ENCODE measurements at places on chromosomes 7 and 10.

GRCh38 chr10:46558392-46559185 lies 2.1 kb upstream of the GPRIN2 start:
- DNase-seq, result no peak

- no peak for DNase-seq
Observed at GRCh38 chr10:75935240-75935639, 503.8 kb downstream of the LRMDA start.

GRCh38 chr7:151311294-151311864 lies 30.2 kb upstream of the NUB1 start:
- DNase-seq, result no peak

- DNase-seq, result no peak
Observed at GRCh38 chr10:131858118-131858515, 42.7 kb upstream of the PPP2R2D start.

GRCh38 chr10:126374435-126374834 lies 13.8 kb downstream of the ADAM12 start:
- DNase-seq, result no peak

DNA sequence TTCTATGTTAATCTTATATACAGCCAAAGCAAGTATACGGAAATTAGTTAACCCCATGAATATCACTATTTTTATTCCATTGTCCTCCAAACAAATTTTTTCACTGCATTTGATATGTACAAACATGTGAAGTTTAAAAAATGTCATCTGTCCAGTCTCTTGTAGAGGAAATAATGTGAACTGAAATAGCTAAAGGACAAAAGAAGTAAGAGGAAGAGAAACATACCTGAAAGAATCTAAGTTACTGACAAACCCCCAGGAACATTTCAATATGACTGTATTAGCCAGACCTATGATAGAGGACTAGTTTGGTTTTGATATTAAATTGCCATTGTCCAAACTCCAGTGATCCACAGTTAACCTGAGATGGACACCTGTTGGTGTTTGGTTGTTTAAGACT lies 80.6 kb downstream of the NRCAM start:
- DNase-seq, result no peak

- no peak for DNase-seq
Observed at GRCh38 chr7:120742372-120742771, 115.6 kb downstream of the TSPAN12 start.

DNA sequence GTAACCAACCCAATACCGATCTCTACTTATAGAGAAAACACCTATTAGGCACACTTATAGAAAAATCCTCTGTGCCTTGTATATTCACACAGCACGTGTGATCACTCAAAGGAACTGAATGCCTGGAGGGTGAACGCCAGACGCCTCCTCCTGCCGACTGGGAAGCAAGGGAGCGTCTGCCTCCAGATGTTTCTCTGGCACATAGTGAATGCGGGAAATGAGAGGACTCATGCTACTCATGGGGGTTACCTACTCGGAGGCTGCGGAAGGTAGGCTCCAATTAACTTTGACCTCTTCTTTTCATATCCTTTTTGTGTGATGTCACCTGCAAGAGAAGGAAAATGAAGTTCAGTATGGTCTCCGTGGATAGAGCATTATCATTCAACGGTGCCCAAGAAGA lies 203.3 kb downstream of the DIP2C start:
- no peak for DNase-seq

- no peak for DNase-seq
Observed at GRCh38 chr7:10779465-10780399, 193.9 kb upstream of the PHF14 start.

DNA sequence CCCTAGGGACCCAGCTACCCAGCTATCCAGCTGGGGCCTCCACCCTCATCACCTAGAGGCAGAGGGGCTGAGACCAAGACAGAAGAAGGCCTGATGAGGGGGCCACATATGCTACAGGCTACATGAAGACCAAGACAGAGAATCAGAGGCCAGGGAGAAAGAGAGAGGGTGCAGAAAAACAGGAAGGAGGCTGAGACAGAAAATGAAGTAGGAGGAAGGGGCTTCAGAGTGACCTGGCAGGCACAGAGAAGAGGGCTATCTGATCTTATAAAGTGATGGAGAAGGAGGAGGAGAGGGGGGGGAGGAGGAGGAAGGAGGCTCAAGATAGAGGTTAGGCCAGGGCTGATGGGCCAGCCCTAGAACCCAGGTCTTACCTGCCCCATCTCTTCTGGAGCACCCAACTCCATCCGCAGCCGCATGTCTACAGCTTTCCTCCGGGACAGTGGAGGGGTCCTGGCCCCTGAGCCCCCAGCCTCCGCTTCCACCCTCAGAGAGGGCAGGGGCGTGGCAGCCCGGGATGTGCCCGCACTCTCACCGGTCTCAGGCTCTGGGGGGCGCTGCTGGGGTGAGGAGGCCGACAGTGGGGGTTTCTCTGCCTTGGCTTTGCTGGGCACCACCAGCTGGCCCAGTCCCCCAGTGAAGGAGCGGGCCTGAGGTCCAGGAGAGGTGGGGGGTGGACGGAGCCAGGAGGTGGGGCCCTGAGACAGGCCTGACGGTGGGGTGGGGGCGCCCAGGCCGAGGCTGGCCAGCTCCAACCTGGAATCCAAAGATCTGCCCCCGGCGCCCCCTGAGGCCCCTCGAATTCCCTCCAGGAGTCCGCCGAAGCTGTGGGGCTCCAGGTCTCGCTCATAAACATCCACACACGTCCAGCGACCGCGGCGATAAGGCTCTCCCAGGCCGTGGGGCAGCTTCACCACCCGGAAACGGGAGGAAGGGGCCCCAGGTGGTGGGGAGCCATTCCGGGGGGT lies 1.8 kb downstream of the TSC22D4 start:
- no peak for DNase-seq

DNA sequence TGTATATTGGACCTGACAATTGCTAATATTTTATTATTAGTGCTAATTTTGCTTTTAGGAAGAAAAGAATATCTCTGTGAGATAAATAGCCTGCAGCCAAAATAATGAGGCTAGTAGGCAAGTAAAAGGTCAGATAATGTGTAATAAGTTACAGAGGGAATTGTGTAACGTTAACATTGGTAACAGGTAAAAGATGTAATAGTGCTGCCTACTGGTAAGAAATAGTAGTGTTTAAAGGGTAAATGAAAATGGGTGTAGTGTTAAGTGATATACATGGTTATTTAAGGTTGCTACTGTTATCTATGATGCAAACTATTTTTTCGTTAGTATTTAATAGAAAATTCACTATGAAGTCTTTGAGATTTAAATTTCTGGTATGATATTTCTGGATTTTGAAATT lies 9.2 kb upstream of the FOXP2 start:
- DNase-seq, result peak; percentile 8

- no peak for DNase-seq
Observed at GRCh38 chr10:110711382-110711781, 67.2 kb downstream of the RBM20 start.

DNA sequence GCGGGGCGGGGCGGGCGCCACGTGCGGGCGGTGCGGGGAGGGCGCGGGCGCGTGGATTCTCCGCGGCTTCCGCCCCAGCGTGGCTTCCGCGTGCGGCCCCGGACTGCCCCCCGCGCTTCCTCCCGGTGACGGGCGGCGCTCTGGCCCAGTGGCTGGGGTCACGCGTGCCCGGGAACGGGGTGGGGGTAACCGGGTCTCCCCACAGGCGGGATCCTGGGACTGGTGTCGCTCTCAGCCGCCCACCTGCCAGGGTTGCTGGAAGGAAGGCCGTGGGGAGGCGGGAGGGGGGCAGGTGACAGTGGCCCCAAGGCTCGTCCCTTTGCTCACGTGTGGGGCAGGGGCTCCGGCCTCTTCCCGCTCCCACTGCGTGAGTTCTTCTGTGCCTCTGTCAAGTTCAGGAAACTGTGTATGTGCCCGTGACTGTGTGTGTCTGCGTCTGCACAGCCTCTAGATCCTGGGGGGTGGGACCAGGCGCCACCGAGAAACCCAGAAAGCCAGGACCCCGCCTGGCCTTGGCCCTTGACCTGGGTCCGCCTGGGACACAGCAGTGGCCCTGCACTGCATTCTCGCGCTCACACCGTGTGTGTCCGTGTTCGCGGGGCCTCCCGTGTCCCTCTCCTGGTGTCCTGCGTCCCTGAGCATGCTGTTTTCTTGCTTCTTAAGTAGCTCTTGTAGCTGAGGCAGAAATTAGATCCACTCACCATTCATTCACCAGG lies 919 bp downstream of the MAFK start:
- no peak for DNase-seq

DNA sequence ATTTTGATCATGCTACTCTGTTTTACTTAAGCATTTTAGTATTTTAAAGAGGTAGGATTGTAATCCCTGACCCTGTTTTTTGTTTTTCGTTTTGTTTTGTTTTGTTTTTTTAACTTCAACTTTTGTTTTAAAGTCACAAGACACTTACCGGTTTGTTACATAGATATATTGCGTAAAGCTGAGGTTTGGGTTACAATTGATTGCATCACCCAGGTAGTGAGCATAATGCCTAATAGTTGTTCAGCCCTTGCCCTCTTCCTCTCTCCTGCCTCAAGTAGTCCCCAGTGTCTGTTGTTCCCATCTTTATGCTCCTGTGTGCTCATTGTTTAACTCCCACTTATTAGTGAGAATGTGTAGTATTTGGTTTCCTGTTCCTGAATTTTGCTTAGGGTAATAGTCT lies 93.1 kb upstream of the TEX47 start:
- no peak for DNase-seq

- DNase-seq, result no peak
Observed at GRCh38 chr7:14368285-14368684, 378.8 kb upstream of the ETV1 start.

DNA sequence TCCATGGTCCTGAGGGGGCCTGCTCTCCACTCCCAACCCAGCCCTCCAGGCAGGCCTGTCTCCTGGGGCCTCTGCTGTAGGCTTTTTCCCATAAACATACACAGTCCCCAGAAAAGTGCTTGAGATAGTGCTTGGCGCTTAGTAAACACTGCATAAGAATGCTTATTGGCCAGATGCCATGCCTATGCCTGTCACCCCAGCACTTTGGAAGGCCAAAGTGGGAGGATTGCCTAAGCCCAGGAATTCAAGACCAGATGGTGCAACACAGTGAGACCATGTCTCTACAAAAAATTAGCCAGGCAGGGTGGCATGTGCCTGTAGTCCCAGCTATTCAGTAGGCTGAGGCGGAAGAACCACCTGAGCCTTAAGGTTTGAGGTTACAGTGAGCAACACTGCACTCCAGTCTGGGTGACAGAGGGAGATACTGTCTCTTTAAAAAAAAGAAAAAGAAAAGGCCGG lies 24.6 kb upstream of the ASL start:
- peak; percentile 58 for DNase-seq

GRCh38 chr10:92342796-92343195 lies 51.8 kb downstream of the MARCHF5 start:
- no peak for DNase-seq

DNA sequence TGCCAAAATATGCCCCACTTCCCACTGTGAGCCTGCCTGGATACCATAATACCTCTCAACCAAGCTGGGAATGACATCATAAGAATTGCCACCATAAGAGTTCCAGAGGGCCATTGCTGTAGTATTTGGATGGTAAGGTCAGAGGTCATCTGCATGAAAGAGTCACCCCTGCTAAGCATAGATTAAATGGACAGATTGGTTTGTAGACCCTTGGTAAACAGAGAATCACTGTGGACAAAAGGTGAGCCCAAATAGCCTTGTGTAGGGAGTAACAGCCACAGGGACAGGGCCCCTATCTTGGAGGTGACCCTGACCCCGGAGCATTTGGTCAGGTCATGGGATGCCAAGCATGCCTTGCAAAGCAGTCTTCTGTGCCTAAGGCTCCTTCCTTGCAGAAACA lies 129.7 kb downstream of the GPAM start:
- DNase-seq, result no peak

DNA sequence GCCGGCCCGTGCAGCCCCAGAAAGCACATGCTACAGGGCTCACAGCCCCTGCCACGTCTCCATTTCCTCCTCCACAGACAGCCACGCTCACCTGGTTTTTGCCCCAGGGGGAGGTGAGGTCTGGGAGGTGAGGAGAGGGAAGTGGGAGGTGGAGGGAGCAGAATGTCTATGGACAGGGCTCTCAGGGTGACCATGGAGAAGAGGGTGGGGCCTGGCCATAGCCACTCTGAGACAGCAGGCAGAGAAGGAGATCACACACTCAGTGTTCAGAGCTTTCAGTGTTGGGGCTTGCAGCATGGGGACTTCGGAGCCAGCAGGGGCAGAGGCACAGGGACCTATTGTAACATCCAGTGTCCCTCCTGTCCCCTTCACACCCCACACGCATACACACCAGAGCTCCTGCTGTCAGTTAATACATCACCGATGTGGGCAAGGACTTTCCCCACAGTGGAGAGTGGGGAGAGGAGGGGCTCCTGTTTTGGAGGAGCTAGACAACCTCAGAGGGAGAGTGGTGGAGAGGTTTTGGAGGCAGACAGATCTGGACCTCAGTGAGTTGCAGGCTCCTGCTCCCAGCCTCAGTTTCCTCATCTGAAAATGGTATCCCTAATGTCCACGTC lies 14.4 kb downstream of the WDFY4 start:
- no peak for DNase-seq

DNA sequence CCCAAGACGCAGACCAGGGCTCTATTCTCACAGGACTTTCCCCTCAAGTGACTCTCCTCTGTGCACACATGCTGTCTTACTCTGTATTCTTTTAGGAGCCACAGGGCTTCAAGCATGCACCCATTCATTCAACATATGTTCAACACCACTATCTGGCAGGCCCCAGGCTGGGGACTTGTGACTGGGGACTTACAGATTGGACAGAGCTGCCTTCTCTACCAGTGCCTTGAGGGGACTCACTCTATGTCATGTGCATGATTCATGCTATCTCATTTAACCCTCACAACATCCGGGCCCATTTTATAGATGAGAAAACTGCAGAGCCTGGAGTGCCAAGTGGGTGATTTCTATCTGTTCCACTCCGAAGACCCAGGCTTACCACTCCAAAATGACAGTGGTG lies 34.3 kb downstream of the MYL10 start:
- DNase-seq, result no peak

- DNase-seq, result no peak
Observed at GRCh38 chr10:116311016-116311415, 13.2 kb upstream of the CCDC172 start.

- DNase-seq, result no peak
Observed at GRCh38 chr10:92268748-92269147, 22.1 kb downstream of the CPEB3 start.

DNA sequence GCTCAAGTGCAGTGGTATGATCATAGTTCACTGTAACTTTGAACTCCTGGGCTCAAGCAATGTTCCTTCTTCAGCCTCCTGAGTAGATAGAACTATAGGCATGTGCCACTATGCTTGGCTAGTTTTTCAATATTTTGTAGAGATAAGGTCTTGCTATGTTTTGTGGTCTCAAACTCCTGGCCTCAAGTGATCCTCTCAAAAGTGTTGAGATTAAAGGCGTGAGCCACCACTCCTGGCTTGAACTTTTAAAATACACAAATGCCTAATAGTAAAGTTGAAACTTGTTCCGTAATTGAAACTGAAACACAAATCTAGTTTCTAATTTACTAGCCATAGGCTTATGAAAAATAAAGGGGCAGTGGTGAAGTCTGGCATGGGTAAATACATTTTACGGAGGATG lies 65.7 kb downstream of the AP3M1 start:
- DNase-seq, result no peak
